Occipital lobe (tissue), 3 donors: ENCODE measurements at places on chromosomes 12 and 14. TPM values are rescaled to one million over a fixed set of nuclear protein-coding genes. Genes with fewer than 3 reads are reported as not detected.

The PITPNM2 gene
- 9.0 TPM for total RNA-seq

The KRT1 gene
- 0.16 TPM for total RNA-seq

The LALBA gene
- total RNA-seq = 0.47 TPM

The IL31 gene
- total RNA-seq = not detected

The PPP4R4 gene
- 0.31 TPM for total RNA-seq

The TMTC1 gene
- total RNA-seq = 40.4 TPM
